GOT3 (cell line): ENCODE measurements at places on chromosomes 2 and 18.

GRCh38 chr2:232593982-232594381, 39.4 kb upstream of the EFHD1 start:
- DNase-seq: no peak

- DNase-seq: no peak
Measured at GRCh38 chr2:239905884-239906654, 119.1 kb downstream of the NDUFA10 start.

DNA sequence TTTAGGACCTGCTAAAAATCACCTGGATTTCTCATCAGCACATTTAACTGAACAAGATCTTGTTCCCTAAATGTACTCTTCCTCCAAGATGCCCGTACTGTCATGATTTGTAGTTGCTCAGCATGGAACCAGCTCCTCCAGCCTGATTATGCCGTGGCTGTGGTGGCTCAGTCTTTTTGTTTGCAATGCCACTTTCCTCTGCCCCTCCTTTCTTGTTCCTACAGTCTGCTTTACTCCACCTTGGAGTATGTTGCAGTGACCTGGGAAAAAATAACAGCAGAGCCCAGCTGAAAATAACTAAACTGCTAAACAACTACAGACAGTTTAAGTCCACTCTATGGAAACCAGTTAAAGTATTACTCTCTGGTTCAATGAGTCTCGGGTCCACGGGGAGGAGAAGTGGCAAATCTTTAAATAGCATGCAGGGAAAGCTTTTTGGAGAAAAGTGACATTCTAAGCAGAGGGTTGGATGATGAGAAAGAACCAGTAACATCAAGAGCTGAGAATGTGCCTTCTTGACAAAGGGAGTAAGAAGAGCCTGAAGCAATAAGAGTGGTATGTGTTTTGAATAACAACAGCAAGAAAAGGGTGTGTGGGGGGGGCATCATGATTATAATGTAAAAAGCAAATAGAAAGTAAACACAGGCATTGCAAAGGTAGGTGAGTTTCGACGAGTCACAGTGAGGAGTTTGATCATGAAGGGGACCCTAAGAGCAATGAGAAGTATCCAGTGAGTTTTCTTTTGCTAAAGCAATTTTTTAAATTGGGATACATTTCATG, 225.7 kb downstream of the TMX3 start:
- no peak for DNase-seq

GRCh38 chr18:57915248-57915647, 112.1 kb upstream of the ATP8B1 start:
- no peak for DNase-seq

DNA sequence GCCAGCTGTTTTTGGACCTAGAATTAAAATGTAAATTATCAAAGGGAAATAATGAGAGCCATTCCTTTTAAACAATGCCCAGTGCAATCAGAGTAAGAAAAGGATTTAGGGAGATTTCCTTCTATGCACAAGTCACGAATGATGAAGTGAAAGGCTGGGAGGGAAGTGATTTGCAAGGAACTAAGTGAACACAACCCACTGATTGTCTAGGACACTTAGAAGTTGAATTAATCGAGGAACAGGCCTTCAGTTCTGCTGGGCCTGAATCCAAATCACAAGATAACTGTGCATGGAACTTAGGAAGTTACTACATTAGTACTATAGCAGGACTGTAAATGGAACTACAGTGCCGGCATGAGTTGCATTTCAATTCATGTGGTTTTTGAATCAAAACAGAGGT, 17.7 kb downstream of the MAP2 start:
- no peak for DNase-seq

DNA sequence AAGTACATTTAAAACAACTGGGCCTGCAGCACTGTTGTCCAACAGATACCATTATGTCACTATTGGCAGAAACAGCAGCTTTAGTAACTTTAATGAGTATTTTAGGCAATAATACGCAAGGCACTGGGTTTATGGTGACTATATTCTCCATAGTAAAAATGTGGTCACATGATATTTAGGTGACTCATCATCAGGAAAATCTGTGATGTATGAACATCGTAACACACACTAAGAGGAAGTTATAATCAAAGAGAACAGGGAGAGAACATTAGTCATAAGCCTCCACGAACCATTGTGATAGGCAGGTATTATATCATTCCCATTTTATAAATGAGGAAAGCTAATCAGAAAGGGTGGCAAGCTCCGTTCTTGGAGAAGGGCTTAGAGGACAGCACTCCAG, 36.9 kb downstream of the RAPH1 start:
- DNase-seq: no peak

GRCh38 chr2:70613521-70613920, 59.9 kb upstream of the TGFA start:
- no peak for DNase-seq

GRCh38 chr2:150620855-150621254, 133.4 kb upstream of the RND3 start:
- DNase-seq: no peak

DNA sequence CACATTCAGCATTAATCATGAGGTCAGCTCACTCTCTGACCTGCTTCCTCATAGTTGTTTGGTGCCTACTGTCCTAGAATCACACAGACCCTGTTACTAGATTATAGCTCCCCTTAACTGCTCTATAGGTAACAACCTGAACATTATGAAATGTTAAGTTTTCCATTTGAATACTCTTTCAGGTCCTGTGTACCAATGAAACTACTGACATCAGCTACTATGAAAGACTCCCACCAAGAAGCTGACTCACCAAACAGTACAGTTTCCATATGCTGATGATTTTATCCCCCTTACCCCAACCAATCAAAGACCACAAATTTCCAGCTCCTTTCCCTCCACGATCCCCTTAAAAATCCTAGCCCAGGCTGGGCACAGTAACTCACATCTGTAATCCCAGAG, 56.3 kb downstream of the SRBD1 start:
- no peak for DNase-seq

GRCh38 chr2:16482460-16482859, 183.2 kb downstream of the CYRIA start:
- DNase-seq: no peak

DNA sequence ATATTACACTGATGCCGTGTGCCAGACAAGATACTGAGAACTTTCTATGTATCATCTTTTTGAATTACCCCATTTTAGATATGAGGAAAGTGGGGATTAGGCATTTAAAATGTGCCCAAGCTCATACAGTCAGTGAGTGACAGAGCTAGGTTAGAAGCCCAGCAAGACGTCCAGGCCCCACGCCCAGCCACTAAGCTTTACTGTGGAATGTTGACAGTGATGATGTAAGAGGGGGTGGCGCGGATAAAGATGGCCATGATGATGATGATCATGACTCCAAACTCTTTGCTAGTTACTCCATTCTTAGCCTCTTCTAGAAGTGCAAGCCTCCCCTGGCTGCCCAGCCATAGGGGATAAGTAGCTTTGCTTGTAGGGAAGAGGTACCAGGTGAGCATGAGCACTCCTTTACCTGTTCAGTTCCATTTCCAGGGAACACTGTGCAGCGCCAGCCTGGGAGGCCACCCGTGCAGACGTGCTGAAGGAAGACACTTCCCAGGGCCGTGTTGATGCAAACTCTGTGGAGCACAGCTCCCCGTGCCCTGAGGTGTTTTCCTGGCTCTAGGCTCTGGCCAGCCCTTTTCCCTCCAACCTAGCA, 65.5 kb downstream of the BCL2L11 start:
- DNase-seq: no peak

DNA sequence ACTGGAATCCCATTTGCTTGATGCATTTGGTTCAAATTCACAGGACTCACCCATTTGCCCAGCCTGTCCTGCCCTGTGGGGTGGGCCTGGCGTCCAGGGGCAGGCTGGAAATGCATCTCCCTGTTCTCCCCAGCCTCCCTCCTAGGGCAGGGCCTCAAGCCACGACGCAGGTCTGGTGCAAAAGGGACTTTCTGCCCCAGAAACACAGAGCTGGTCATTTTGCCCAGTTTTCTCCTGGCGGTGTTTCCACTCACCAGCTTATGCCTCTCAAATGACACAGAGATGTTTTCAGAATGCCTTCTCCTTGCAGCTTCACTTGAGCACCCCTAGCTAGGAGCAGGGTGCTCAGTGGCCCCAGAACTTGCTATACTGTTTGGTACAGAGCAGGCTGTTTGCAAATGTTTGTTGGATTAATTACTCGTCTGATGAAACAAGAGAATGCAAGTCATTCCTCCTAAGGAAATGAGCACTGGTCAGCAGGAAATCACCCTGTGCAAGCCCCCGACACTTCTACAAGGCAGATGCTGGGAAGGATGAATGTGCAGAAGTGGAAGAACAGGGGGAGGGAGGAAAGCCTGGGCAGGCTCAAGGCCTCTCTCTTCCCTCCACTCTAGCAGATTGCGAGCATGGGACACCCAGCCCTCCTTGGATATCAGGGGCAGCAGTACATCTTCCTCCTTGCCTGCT, 164.3 kb upstream of the APCDD1 start:
- DNase-seq: no peak

GRCh38 chr2:105744909-105745853, at the start of gene NCK2:
NCK2 (plus strand) TSS chr2:105744912; CDS start chr2:105855064, 110,152 bp downstream.
- DNase-seq: no peak

- DNase-seq: no peak
Measured at GRCh38 chr2:219180961-219181360, 2.9 kb downstream of the RETREG2 start.

GRCh38 chr2:68776124-68776523, 41.5 kb downstream of the ARHGAP25 start:
- no peak for DNase-seq

DNA sequence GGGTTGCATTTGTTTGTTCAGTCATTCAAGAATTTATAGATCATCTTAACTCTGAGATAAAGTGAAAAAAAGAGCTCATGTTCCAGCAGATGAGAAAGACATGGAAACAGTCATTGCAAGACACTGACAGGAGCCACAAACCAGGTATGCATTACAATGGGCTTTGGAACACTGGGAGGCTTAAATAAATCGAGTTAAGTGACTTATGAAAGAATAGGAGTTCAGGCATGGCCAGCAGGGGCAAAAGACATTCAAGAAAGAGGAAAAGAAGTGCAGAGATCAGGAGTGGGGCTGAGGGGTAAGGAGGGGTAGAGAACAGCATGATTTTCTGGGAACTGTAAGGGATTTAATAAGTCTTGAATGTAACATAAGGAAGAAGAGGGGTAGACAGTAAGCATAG, 121.2 kb upstream of the EPC2 start:
- DNase-seq: no peak

DNA sequence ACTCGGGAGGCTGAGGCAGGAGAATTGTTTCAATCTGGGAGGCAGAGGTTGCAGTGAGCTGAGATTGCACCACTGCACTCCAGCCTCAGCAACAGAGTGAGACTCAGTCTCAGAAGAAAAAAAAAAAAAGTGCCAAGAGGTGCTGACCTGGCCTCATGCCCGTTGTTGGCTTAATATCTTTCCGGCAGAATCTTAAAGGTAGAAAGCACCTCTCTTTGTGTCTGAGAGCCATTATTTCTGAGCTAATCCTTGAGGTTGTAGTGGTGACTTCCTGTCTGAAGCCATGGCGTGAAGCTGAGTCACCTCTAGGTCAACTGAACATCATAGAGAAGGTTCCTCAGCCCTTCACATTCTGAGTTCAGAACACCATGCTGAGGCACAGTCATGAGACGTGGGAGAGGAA, 60.4 kb downstream of the WDSUB1 start:
- no peak for DNase-seq

DNA sequence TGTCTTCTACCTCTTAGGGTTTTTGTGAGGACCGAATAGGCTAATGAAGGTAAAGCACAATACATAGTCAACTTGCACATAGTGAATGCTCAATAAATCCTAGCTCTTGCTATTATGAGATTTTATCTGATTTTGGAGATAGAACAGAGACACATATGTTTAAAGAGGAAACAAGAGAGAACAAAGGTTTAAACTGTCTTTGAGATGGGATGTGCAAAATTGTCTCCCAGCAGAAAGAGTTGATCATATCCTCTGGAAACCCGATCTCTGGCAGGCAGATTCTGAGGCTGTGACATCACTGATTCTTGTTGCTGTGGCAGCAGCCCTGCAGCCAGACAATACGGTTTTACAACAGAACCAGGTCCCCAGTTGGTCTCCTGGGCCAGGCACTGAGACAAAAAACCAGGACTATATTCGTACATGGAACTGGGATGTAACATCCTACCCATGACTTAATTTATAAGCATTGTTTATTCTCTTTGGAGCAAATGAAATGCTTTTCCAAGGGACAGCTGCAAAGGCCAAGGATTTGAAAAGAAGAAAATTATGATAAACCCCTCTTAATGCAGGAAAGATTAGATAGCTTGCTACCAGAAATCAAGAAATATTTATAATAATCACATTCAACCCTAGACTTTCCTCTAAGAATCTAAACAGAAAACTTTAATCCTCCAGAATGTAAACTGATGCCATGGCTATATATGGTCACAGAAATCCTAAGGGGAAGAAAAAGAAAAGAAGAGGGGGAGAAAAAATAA, 80.2 kb downstream of the SLC8A1 start:
- no peak for DNase-seq

DNA sequence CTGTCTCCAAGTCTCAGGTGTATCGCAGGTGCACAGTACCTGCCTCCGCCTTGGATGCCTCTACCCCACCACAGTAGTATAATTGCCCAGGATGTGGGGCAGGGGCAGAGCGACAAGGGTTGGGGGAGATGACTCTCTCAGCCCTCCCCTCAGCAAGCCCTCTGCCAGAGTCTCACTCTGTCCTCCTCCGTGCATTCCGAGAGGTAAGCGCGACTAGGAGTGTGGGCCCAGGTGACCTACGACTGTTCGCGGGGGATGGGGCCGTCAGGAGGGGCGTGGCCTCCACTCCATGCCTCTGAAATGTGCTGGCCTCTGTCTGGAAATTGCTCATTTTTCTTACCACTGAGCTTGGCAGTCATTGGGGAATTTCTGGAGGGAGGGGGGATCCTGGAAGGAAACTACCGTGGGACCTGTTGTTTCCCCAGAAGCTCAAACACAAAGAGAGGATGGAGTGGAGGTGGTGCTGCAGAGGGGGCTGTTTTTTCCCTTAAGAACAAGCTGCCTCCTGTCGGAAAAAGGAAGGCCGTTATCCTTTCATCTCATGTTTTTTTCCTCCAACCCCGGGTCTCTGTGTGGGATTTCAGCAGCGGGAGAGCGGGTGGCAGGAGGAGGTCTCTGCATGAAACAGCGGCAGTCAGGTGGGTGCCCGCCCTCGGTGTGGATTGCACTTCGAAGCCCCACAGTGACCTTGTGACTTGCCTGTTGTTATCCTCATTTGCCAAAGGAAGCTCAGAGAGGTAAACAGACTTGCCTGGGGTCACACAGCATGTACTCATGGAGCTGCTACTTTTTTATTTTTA, 13.0 kb upstream of the RALB start:
- no peak for DNase-seq

GRCh38 chr2:176813621-176814049, 399.0 kb upstream of the HNRNPA3 start:
- DNase-seq: no peak

- no peak for DNase-seq
Measured at GRCh38 chr2:97781981-97782380, 68.6 kb downstream of the ZAP70 start.

- no peak for DNase-seq
Measured at GRCh38 chr2:144429396-144430112, 90.4 kb downstream of the ZEB2 start.

GRCh38 chr2:182220335-182220734, 206.5 kb downstream of the PDE1A start:
- DNase-seq: no peak

- no peak for DNase-seq
Measured at GRCh38 chr18:37552286-37552685, 13.3 kb downstream of the CELF4 start.

- DNase-seq: no peak
Measured at GRCh38 chr2:60706021-60706420, 50.0 kb upstream of the PAPOLG start.

GRCh38 chr2:202633470-202633869, 1.3 kb upstream of the FAM117B start:
- no peak for DNase-seq
